ENCODE measurements at places on chromosomes 13 and 19. TPM values are rescaled to one million over a fixed set of nuclear protein-coding genes. Genes with fewer than 3 reads are reported as not detected.

Gene LATS2
- total RNA-seq = 49.8 TPM

Gene MBD3L3
- not detected for total RNA-seq

GRCh38 chr13:110553417-110553816 is 8.1 kb downstream of the RAB20 start:
- DNase-seq = no peak

Gene VSIG10L
- total RNA-seq = 1.3 TPM

GRCh38 chr13:98892821-98893220 is 85.0 kb downstream of the DOCK9 start:
- DNase-seq = no peak

All from esophagus muscularis mucosa (tissue), 4 donors.